H9 (cell line): ENCODE measurements at places on chromosomes 6 and 20.

DNA sequence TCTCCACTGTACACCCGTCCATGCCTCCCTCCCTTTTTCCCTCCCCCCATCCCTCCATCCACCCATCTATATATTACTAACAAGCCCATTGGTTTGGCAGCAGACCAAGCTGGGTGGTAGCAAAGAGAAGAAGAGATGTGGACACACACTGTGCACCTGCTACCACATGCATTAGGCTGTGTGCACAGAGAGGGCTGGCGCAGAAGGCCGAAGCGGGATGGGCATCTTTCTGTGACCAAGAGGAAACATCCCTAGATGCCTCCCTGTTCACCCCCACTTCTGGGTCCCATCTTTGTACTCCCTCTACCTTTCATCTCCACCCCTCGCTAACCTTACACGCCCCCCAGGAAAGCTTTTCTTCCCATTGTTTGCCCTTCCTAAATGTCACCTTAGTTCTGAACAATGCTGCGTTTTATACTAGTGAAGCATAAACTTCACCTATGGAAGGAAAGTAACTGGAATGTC, 64.9 kb upstream of the AFDN start:
- no peak for DNase-seq

GRCh38 chr6:52020945-52021570, 66.4 kb downstream of the PKHD1 start:
- no peak for DNase-seq

DNA sequence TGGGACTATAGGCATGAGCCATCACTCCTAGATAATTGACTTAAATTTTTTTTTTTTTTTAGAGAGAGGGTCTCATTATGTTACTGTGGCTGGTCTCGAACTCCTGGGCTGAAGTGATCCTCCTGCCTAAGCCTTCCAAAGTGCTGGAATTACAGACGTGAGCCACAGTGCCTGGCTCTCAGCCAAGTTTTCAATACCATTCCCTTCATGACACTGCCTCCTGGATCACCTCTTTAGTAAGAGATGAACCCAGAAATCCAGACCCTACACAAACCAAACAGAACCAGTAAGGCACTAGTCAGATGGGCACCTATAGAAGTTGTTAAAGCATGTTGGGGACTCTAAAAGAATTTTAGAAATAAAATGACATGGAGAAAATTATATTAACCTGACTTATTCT, 18.3 kb upstream of the RIMS4 start:
- DNase-seq = no peak

DNA sequence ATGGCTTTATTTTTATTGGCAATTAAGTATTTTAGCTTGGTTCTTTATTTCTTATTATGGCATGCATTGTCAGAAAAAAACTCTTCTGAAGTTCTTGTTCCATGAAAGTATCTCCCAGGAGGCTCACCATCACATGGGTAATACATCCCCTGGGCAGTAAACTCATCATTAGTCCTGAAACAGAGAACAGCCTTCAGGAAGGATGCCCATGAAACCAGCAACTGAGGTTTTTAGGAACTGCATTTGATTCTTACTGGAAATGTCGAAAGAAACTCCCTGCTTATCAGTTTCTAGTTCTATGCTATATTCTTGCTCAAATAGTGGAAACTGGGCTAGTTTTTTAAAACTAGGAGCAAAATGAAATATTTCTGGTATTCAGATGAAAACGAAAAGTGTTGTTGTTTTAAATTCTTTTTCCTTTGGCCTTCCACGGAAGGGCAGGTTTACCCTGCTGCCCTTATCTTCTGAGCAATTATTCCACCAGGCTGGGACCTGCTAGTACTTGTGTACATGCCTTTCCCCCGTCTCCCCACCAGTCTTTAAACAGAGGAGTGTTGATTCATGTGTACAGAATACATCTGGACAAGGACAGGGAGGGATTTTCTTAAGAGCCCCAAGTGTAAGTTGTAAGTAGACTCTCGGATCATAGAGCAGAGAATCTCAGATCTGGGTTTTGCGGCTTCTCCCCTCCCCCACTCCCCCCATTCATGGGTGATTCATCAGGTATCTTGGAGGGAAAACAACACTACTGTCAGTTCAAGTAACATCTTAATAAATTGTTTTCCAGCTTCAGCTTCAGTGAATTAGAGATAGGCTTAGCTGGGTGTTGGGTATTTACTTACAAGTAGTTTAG, 81.5 kb downstream of the RTN4IP1 start:
- DNase-seq = no peak

- no peak for DNase-seq
Measured at GRCh38 chr6:142845143-142845571, 99.8 kb downstream of the HIVEP2 start.

DNA sequence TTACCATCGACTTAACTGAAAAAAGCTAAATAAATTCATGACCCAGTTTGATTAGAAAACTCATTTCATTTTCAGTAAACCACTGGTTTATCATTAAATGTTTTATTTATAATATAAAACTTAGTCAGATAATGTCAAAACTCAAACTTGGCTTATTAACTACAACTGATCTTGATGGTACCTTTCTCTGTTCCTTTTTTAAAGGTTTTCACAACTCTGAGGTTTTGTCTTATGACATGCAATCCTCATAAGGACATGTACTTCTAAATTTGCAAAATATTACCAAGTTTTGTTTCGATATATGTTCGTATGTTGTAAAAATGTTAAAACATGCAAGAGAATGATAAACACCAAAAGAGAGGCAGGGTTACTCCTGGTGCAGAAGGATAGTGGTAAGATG, 82.5 kb upstream of the PDE10A start:
- DNase-seq = no peak

DNA sequence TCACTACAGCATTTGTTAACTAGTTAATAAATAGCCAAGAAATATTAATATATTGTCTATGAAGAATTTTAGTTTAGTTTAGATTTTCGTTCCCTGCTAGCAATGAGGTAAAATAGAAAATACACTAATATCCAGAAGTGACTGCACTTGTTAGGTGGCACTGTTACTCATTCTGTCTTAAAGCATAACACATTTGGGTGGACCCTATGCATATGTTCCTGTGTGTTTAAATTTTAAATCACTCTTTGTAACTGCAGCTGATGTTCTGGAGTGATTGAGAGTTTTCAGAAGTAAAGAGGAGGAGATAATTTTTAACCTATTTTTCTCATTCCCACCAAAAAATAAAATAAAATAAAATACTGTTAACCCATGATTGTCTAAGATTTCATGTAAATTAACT, 73.9 kb upstream of the SOX4 start:
- no peak for DNase-seq

GRCh38 chr6:50510361-50510760, 203.0 kb upstream of the TFAP2D start:
- no peak for DNase-seq

DNA sequence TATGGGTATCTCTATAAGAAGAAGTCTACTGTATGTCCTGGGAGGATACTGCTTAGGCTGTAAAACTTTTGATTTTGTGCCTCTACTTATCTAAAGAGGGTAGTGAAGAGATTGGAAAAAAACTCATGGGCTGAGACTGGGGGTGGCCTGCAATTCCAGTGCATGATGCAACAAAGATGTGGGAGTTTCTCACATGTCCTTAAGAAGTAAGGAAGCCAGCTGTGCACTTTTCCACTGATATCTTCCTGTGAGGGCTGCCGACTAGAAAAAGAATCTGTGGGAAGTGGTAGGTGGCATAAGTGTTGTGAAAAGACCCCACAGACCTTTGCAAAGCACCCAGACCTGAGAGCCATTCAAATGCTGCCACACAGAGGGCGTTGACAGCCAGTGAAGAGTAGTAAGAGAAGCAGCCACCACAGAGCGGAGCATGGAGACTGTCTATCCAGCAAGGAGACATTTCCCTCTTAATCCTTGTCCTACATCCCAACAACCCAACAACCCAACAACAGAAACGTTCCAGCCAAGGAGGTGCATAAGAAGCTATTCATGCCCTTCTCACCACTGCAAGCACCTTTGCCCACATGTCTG, 65.1 kb downstream of the PFDN4 start:
- no peak for DNase-seq

GRCh38 chr6:168232062-168232461, 87.5 kb downstream of the DACT2 start:
- DNase-seq = no peak

- no peak for DNase-seq
Measured at GRCh38 chr6:2000962-2001361, 244.4 kb downstream of the GMDS start.

DNA sequence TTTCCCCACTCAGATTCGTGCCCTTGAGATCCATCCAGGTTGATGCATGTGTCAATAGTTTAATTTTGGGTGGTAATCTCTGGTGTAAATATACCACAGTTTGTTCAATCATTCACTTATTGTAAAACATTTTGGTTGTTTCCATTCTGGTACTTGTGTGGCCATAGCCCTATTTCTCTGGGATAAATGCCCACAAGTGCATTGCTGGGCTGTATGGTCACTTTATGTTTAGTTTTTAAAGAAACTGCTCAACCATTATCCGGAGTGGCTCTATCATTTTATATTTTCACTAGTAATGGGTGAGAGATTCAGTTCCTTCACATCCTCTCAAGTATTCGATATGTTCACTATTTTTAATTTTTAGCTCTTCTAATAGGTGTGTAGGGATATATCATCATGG, 60.7 kb upstream of the RNF24 start:
- no peak for DNase-seq

DNA sequence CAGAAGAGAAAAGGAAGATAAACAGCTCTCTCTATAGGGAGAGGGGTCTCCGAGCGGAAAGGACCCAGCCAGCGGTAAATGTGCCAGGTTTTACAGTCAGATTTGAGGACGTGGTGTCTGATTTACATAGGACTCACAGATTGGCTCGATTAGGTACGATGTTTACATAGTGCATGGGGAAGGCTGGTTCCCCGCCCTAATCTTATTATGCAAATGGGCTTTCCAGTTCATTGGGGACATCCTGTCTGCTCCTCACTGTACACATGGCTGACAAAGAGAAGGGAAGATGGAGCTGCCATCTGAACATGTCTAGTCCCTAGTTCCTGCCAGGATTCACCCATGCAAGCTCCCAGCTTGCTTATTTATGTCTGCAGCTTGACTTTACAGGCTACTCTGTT, 119.9 kb downstream of the RNF144B start:
- DNase-seq = no peak

GRCh38 chr20:10682939-10683338, 9.1 kb upstream of the JAG1 start:
- DNase-seq = no peak

- DNase-seq = no peak
Measured at GRCh38 chr6:115740907-115741306, 319.8 kb downstream of the FRK start.

DNA sequence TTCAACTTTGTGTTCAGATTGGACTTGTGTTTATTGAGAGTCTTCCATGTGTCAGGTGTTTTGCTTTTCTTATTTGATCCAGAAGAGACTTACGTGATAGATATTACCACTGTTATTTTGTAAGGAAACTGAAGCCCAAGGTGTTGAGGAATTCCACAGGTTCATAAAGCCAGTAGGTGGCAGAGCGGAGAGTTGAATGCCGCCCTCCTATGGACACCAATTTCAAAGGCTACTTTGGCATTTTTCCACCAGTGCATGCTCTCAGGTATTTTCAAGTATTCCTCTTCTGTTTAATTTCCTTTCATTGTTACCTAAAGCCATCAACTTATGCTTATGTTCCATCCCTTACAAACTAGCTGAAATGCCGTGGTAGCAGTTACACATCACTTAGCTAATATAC, 14.0 kb upstream of the COL10A1 start:
- no peak for DNase-seq

- DNase-seq = no peak
Measured at GRCh38 chr6:70061546-70061945, 195.2 kb downstream of the COL19A1 start.

- no peak for DNase-seq
Measured at GRCh38 chr6:162244031-162244430, 483.5 kb downstream of the PRKN start.
